ENCODE measurements at places on chromosomes 2 and 18.

DNA sequence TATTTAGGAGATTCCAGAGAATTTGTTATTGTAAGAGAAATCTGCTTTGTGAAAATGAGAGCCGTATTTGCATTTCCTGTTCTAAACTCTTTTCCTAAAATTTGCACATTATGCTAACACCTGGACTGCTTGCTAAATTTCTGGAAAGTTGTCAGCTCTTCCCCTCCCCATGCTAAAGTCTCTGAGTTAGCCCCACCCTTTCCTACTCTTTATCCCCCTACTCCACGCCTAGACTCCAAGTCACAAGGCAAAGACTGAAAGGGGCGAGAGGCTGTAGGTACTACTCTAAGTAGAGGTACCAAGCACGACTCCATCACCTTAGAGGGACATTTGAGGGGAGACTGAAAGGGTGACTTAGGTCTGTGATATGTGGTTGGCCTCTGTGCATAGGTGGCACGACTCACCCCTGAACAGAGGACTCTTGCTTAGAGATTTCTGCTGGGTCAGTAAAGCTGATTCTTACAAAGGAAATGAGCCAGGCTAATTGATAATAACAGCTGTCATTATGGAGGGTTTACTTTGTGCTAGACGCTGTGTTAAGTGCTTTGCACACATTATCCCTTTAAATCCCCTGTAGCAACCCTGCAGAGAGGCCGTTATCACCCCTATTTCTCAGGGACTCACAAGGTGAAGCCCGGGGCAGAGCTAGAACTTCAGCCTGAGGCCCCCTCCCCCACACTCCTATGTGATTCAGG, 373.5 kb downstream of the EN1 start:
- DNase-seq, result no peak

GRCh38 chr2:29808321-29808720, 113.1 kb downstream of the ALK start:
- DNase-seq, result no peak

DNA sequence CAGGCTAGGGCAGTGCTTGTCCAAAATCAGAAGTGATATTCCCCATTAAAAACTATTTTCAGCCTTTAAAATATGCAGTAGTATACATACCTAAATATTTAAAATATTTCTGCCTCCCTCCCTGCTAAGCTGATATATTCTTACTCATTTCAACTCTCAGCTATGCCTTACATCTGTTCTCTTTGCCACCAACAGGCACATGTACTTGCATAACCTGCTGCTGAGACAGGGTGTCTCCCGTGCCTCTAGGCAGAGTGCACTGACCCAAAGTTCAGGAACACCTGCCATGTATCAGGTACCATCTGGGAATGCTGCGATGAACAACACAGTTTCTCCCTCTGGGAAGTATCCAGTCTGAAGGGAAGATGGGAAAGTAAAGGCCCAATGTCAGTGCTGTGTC, 91.7 kb downstream of the STK39 start:
- no peak for DNase-seq

DNA sequence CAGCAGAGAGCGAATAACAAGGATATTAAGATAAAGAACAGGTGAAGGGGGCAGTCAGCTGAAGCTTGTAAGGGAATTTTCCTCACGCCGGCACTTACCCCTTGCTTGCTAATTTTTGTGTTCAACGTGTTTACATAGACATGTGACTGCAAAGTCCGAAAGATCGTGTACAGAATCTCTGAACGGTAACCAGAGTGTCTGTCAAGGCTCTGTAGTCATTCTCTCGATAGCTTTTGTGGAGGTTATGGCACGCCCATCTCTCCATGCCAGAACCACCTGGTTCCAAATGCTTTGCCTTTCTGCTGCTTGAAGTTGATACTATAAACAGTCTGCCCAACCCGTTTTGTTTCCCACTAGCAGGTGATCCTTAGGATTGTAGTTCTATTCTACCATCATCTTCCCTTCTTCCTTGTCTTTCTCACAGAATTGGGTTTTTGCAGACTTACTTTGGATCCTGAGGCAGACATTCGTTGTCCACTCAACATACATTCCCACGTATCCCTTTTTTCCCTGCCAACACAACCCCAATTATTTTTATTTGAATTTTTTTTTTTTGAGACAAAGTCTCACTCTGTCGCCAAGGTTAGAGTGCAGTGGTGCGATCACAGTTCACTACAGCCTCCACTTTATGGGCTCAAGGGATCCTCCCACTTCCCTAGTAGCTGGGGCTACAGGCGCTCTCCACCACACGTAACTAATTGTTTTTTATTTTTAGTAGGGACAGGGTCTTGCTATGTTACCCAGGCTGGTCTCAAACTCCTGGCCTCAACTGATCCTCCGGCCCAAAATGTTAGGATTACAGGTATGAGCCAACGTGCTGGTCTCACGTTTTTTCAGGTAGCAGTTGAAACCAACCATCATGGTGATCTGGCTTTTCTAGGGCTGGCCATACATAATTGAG, 1.3 kb upstream of the USP34 start:
- no peak for DNase-seq

- no peak for DNase-seq
Observed at GRCh38 chr2:133972786-133973185, 281.1 kb upstream of the MGAT5 start.

DNA sequence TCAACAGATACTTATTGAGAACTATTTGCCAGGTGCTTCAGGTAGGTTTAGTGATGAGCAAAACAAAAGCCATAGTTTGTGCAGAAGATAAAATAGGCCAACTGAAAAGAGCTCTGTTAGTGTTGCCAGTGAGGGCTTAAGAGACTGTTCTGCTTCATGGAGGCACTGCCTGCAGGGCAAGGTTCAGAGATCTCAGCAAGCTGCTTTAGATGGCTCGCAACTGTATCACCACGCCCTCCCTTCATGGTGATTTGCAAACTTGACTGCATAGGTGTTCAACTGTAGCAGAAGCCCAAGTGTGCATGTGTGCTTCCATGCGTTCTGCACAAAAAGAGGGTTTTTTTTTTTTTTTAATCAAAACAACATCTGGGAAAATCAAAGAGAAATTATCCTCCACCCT, 84.5 kb downstream of the RAPH1 start:
- DNase-seq, result no peak

- DNase-seq, result no peak
Observed at GRCh38 chr2:168348076-168348475, 100.7 kb upstream of the STK39 start.

GRCh38 chr2:127095784-127096183, 11.2 kb downstream of the BIN1 start:
- no peak for DNase-seq

- DNase-seq, result no peak
Observed at GRCh38 chr18:71371951-71372605, 1083.2 kb downstream of the SOCS6 start.

- no peak for DNase-seq
Observed at GRCh38 chr2:180591947-180592346, 388.5 kb upstream of the UBE2E3 start.

- DNase-seq, result no peak
Observed at GRCh38 chr18:47545613-47546012, 294.2 kb upstream of the SKOR2 start.

DNA sequence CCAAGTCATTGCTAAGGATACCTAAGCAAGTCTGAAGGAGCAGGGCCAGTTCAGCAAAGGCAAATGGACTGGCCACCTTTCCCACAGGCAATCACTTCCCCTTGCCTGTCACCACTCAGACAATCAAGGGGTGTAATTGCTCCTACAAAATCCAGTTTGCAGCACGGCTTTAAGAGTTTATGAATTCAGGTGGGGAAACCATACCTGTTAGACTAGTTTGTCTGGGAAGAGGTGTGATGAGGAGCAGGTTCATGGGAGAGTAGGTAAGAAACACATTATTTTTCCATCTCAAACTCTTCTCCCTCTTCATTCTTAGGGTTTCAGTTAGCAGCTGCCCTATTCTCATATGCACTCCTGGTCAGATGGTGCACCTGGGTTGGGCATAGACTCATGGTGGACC, 102.5 kb downstream of the EVA1A start:
- no peak for DNase-seq

DNA sequence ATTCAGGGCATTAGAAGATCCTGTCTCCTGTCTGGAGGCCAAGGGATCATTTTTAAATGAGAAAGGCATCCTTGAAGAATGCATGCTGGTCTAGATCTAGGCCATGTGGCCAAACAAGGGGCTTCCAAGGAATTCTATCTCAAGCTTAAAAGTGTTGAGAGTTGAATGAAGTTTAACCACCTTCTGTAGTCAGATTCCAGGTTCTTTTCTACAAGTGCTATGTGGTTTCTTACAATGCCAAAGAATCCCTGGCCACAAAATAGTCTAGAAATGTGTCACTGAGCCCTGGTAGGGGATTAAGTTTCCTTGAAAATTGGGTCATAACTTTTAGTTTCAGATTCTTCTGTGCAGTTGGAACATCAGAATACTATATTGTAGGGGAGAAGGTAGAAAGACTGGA, 640.7 kb upstream of the ACVR2A start:
- DNase-seq, result no peak

DNA sequence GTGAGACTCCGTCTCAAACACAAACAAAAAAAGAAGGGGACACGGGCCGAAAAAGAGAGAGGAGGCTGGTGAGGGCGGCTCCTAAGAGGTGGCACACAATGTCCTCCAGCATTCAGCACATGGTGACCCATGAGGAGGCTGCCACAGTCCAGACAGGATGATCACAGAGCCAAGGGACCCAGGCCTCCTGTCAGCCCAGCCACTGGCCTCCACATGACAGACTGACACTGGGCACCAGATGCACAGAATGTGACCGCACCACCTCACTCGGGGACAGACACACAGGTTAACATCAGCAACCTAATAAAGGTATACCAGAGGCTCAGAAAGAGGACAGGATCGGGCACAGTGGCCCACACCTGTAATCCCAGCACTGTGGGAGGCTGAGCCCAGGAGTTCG, 21.0 kb downstream of the PASK start:
- no peak for DNase-seq

DNA sequence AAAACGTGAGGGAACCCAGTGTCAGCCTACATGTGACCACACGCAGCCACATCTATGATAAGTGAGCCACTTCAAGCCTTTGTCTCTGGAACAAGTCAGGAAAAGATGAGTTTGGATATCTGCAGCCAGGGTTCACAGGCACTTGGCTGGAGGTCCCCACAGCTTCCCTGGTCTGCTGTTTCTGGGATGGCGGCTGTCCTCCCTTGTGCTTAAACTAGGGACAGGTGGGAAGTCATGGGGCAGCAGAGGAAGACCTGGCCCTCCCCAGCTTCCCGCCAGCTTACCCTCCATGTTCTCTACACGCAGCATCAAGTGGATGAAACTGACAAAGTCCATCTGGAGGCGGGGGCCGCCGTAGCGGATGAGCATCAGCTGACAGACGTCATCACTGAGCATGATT, 38.5 kb upstream of the GALNT14 start:
- DNase-seq, result no peak

GRCh38 chr18:8279781-8280330, 329.4 kb upstream of the RAB12 start:
- no peak for DNase-seq

DNA sequence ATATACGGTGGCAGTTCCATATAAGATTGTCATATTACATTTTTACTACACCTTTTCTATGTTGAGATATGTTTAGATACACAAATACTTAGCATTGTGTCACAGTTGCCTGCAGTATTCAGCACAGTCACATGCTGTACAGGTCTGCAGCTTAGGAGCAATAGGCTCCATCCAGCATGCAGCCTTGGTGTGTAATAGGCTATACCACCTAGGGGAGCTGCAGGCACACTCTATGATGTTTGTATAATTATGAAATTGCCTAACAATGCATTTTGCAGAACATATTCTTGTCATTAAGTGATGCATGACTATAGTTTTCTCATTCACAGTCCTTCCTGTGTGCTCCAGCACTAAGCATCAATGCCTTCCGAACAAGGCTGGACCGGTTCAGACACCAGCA, 133.4 kb downstream of the NDUFA10 start:
- DNase-seq, result no peak

- no peak for DNase-seq
Observed at GRCh38 chr2:189982780-189983394, 79.6 kb downstream of the MSTN start.

DNA sequence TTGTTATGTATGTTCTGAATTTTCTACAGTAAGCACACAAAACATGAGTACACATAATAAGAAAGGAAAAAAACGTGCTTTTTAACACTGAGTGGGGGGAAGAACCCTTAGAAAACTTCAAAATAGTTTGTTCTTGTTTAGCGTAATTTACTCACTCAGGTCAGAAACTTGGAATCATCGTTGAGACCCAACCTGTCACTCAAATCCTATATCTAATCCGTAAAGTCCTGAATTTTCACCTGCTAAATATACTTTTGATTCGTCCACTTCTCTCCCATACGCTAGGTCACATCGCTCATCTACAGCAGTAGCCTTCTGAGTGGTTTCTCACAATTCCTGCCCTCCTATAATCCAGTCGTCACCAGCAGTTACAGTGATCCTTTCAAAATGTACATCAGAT, 767 bp downstream of the TPRKB start:
- no peak for DNase-seq

- DNase-seq, result no peak
Observed at GRCh38 chr18:11008505-11008904, 140.9 kb downstream of the PIEZO2 start.

DNA sequence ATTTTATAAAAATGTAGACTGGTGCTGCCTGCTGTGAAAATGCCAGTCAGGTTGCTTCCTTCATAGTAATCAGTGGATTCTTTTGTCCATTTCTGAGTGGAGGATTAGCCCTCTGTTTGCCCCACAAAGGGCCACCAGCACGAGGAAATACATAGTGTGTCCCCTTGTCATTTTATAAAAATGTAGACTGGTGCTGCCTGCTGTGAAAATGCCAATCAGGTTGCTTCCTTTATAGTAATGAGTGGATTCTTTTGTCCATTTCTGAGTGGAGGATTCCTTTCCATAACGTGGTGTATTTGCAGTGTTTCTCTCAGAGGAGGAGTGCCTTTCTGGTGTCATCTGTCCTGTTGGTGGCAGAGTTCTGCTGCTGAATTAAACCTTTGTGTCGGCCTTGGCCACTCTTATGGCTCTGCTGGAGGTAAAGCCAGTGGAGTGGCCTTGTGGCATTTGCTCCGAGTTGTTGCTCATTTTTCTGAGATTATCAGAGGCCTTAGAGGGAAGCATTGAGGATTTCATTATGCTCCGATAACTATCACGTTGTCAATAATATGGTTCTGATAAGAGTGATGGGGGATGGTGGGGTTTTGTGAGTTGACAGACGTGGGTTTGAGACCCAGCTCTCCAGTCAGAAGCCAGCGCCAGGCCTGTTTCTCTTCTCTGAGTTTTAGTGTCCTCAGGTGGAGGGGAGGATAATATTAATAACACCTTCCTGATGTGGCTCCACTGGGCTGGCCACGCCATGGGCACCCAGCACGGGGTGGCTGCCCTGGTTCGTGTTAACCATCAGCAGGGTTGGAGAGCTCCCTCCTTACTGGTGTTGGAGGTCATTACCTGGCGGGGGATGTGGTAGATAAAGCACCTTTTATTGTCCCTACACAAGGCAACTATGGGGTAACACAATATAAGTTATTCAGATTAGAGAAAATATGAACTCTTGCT, 96.6 kb downstream of the NEDD4L start:
- DNase-seq, result no peak

GRCh38 chr18:7902399-7902839, 335.3 kb downstream of the PTPRM start:
- no peak for DNase-seq

GRCh38 chr18:11368020-11368419, 218.7 kb upstream of the PIEZO2 start:
- DNase-seq, result no peak

GRCh38 chr18:48853588-48853987, 97.2 kb downstream of the SMAD7 start:
- DNase-seq, result no peak

All from stimulated activated CD8-positive, alpha-beta memory T cell treated with anti-CD3 and anti-CD28 coated beads, Interleukin-4, amount 100 ng/mL, for 1 hour (primary cell).